HFFc6 (cell line): ENCODE measurements at places on chromosomes 3 and 15. TPM values are rescaled to one million over a fixed set of nuclear protein-coding genes. Genes with fewer than 3 reads are reported as not detected.

GRCh38 chr3:101513419-101513986, 491 bp upstream of the SENP7 start:
- H3K27ac ChIP-seq = peak overlapping the region; percentile 98
- peaks cover 6% of the 10 kb centered on the region; the same call in 1 of the 2 replicates for H3K36me3 ChIP-seq
- H3K4me1 ChIP-seq = peaks cover 34% of the 10 kb centered on the region
- no peak for DNase-seq
- peaks cover 1% of the 10 kb centered on the region for H3K27me3 ChIP-seq

GRCh38 chr3:169295912-169296570, 367.5 kb downstream of the MECOM start:
- H3K27me3 ChIP-seq = peaks cover 23% of the 10 kb centered on the region; the same call in 1 of the 2 replicates
- no peak overlapping the region for H3K27ac ChIP-seq

NAALADL2 gene
- total RNA-seq = 12.4 to 13.2 TPM (median 12.6 TPM) in 3 replicates

DNA sequence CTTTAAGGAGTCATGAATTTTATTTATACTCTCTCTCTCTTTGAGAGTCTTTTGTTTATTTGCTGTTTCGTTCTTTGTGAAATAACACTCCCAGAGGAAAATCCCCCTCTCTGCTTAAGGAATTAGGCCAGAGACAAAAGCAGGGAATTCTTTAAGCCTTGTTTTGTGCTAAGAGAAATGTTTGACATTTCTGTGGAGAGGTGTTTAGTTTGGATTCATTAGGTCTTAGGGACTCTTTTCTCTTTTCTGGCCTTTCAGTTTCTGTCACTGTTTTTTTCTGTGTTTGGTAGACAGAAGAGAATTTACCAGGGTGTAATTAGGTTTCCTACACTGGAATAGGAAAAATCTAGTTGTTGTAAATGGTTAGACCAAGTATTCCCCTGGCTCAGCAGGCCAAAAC, 241.8 kb upstream of the NR2F2 start:
- peaks cover 2% of the 10 kb centered on the region for H3K27me3 ChIP-seq
- DNase-seq = no peak
- no peak overlapping the region for H3K27ac ChIP-seq
- H3K4me1 ChIP-seq = peaks cover 6% of the 10 kb centered on the region; the same call in 1 of the 2 replicates
- H3K4me3 ChIP-seq = no peak overlapping the region

GRCh38 chr3:43584043-43584826, 37.6 kb downstream of the ANO10 start:
- H3K4me3 ChIP-seq = no peak overlapping the region
- H3K36me3 ChIP-seq = peaks cover 12% of the 10 kb centered on the region
- H3K27me3 ChIP-seq = no peaks in the 10 kb centered on the region
- peak overlapping the region; percentile 66 for H3K27ac ChIP-seq
- DNase-seq = no peak

- peak overlapping the region; percentile 91 for H3K27ac ChIP-seq
- H3K4me3 ChIP-seq = peak overlapping the region; percentile 70
- peaks cover 2% of the 10 kb centered on the region for H3K27me3 ChIP-seq
- peak; percentile 80 for DNase-seq
Observed at GRCh38 chr3:104909198-104909597, 457.5 kb upstream of the ALCAM start.

KIF9 gene
- 5.7 to 6.9 TPM (median 6.8 TPM) in 3 replicates for total RNA-seq

DNA sequence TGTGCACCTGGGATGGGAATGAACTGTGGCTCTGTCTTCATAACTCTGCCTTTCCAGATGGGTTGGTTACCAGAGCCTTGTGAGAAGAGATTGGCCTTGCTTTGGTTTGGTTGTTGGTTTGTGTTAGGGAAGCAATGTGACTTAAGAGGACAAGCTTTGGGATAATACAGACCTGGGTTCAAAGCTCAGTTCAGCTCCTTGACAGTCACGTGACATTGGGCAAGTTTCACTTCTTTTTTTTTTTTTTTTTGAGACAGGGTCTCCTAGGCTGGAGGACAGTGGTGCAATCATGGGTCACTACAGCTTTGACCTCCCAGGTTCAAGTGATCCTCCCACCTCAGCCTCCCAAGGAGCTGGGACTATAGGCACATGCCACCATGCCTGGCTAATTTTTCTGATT, 42.7 kb downstream of the CORO2B start:
- H3K27me3 ChIP-seq = peaks cover 2% of the 10 kb centered on the region
- 0 out of 2 replicates have a peak overlapping the region, but pooled peaks have one; percentile 53 for H3K4me3 ChIP-seq
- peak overlapping the region; percentile 93 for H3K27ac ChIP-seq
- no peak for DNase-seq
- no peaks in the 10 kb centered on the region for H3K36me3 ChIP-seq

- no peaks in the 10 kb centered on the region for H3K4me1 ChIP-seq
- H3K27ac ChIP-seq = no peak overlapping the region
- no peaks in the 10 kb centered on the region for H3K36me3 ChIP-seq
- H3K27me3 ChIP-seq = no peaks in the 10 kb centered on the region; the same call in none of the 2 replicates
Observed at GRCh38 chr3:56064684-56065083, 403.6 kb downstream of the ERC2 start.

GRCh38 chr3:156253150-156253549, 132.8 kb downstream of the KCNAB1 start:
- H3K27ac ChIP-seq = no peak overlapping the region
- peaks cover 5% of the 10 kb centered on the region for H3K27me3 ChIP-seq
- no peaks in the 10 kb centered on the region for H3K4me1 ChIP-seq
- H3K4me3 ChIP-seq = no peak overlapping the region
- DNase-seq = no peak

GRCh38 chr3:12953201-12953995, 112.0 kb upstream of the RPL32 start:
- no peak overlapping the region for H3K27ac ChIP-seq
- peaks cover 19% of the 10 kb centered on the region for H3K4me1 ChIP-seq
- H3K4me3 ChIP-seq = no peak overlapping the region
- no peak for DNase-seq
- H3K36me3 ChIP-seq = no peaks in the 10 kb centered on the region

DNA sequence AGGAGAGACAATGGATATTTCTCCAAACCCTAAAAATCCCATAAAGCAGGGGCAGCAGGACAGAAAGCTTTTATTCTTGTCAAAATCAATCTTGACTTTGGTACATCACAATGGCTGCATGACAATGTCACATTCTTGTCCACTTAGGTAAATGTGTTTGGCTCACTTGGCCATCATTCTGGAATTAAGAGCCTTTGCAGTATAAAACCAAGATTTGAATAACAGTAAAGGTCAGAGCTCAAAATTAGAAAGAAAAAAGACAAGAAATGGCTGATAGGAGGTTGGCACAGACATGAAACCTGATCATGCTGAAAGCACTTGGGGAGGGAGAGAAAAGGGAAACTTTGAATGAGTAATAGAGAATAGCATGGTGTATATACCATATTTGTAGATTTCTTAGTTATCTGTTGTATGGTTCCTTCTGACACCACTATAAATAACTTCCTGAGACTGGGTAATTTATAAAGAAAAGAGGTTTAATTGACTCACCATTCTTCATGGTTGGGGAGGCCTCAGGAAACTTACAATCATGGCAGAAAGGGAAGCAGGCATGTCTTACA, 158.5 kb upstream of the SGO1 start:
- H3K27ac ChIP-seq = no peak overlapping the region
- peaks cover 12% of the 10 kb centered on the region; the same call in 1 of the 2 replicates for H3K4me1 ChIP-seq
- no peak for DNase-seq
- no peaks in the 10 kb centered on the region; the same call in 1 of the 2 replicates for H3K27me3 ChIP-seq

DNA sequence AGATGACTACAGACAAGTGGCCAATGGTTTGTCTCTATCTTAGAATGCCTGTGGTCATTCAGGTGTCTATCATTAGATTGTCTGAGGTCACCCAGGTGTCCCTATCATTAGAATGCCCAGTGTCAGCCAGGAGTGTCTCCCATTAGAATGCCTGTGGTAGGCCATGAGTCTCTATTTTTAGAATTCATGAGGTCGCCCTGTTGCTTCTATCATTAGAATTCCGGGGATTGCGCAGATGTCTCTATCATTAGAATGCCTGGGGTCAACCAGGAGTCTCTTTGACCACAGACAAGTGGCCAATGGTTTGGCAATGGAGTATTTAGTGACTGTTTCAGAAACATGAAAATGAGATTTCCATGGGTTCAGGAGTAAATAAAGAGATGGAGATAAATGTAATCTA, 7.6 kb downstream of the RTP2 start:
- peaks cover 27% of the 10 kb centered on the region for H3K4me1 ChIP-seq
- H3K36me3 ChIP-seq = no peaks in the 10 kb centered on the region
- H3K27me3 ChIP-seq = peaks cover 25% of the 10 kb centered on the region
- DNase-seq = peak; percentile 85
- H3K27ac ChIP-seq = peak overlapping the region; percentile 55

GRCh38 chr3:49294343-49294742, 17.3 kb upstream of the C3orf62 start:
- H3K4me1 ChIP-seq = peaks cover 7% of the 10 kb centered on the region
- H3K27me3 ChIP-seq = no peaks in the 10 kb centered on the region
- DNase-seq = no peak
- H3K27ac ChIP-seq = no peak overlapping the region
